Naive thymus-derived CD4-positive, alpha-beta T cell (primary cell): ENCODE measurements at places on chromosomes 6 and 20. TPM values are rescaled to one million over a fixed set of nuclear protein-coding genes. Genes with fewer than 3 reads are reported as not detected.

Gene RNF217
- polyA plus RNA-seq, result 0.61 TPM

DNA sequence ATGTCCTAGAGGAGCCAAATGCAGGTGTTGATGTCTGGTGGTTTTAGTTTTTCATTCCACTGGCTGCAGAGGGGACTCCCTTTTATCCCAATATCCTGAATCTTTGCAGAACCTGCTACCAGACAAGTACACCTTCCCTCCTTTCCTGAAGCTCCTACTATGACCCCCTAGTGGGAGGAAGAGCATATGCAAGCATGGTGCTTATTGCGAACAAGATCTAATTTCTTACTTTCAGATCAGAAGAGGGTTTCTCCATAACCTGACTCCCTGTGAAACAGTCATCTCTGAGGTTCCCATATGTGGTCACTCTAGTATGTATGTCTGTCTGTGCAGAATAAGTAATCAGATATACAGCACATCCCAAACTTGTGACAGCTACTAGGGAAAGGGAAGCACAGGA lies 277.2 kb downstream of the ARHGAP18 start:
- no peaks in the 10 kb centered on the region for H3K4me1 ChIP-seq
- no peak overlapping the region for H3K4me3 ChIP-seq
- H3K27me3 ChIP-seq, result no peaks in the 10 kb centered on the region
- no peak for DNase-seq
- no peak overlapping the region for H3K27ac ChIP-seq

- no peaks in the 10 kb centered on the region for H3K36me3 ChIP-seq
Observed at GRCh38 chr6:40349901-40350746, 237.0 kb downstream of the LRFN2 start.

Gene TTK
- 0.51 TPM for polyA plus RNA-seq

Gene RAET1E
- polyA plus RNA-seq, result not detected
